ENCODE measurements at places on chromosomes 13 and 19.

GRCh38 chr13:64470751-64471150 is 2759.4 kb downstream of the PCDH9 start:
- no peak for DNase-seq

- DNase-seq, result no peak
Measured at GRCh38 chr19:54790711-54791110, 12.7 kb upstream of the KIR2DL4 start.

DNA sequence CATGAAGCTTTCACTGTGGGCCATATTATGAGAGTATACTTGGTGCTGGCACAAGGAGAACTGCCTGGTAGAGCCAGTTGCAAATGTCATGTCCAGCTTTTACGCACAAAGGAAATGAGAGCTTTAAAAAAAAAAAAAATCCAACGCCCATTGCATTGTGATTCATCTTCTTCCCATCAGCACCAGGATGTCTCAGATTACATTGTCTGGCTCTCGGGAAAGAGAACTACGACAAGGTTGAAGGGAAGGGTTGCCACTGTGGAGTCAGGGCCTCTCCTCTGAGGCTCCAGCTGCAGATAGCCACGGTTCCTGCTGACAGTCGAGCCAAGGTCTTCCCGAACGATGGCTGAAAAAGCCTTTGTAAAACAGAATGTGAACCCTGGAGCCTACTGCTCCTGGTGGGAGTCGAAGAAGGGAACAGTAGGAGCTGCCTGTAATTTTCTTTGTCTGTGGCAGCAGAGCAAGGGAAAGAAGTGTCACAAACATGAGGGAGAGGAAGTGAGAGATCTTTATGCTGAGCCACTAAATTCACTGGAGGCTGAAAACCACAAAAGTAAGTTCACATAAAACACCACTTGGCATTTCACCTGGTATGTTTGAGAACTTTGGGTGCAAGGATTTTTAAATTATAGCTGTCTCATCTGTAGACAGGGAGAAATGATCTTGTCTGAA is 704.7 kb downstream of the DIAPH3 start:
- DNase-seq, result no peak

GRCh38 chr13:79451500-79451962 is 29.4 kb upstream of the NDFIP2 start:
- DNase-seq, result peak; percentile 8

GRCh38 chr13:112451512-112452379 is 75.6 kb downstream of the SPACA7 start:
- no peak for DNase-seq

- no peak for DNase-seq
Measured at GRCh38 chr13:86878781-86879180, 792.4 kb upstream of the SLITRK5 start.

DNA sequence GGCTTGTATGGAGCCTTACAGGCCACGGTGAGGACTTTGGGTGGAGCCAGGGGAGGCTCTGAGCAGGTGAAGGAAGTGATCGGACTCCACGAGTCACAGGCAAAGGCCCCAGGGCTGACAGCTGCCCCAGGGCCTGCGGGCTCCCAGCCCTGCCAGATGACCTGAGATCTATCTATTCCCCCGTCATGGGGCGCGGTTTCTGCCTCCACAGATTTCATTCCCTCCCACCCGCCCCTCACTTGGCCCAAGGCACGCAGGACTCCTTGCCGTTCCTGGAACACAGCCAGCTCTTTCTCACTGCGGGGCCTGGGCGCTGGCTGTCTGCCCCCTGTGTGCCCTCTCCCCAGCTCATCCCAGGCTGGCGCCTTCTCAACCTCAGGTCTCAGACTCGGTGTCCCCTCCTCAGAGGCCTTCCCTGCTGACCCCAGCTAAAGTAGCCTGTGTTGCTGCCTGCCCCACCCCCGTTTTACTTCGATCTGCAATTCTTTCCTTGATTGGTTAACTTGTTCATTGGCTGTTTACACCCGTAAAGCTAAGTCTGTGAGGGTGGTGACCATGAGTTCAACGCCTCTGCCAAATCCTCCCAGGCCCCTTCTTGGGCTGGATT is 13.9 kb upstream of the PAK4 start:
- no peak for DNase-seq

DNA sequence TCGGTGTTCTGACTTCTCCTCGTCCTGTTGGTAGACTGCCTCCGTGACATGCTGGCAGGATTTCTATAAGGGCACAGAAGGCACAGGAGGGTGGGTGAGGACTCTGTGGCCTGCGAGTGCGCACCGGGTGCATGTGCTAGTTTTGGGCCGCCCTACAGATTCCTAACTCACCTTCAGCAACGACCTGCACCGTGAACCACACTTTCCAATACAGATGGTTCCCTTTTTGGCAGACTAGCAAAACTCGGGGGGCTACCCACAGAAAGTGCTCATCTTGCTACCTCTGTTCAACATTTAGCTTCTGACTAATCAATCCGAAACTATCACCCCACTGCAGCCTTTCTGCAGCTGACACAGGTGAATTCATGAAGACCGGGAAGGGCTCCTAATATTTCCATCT is 14.1 kb upstream of the AMER2 start:
- DNase-seq, result no peak

DNA sequence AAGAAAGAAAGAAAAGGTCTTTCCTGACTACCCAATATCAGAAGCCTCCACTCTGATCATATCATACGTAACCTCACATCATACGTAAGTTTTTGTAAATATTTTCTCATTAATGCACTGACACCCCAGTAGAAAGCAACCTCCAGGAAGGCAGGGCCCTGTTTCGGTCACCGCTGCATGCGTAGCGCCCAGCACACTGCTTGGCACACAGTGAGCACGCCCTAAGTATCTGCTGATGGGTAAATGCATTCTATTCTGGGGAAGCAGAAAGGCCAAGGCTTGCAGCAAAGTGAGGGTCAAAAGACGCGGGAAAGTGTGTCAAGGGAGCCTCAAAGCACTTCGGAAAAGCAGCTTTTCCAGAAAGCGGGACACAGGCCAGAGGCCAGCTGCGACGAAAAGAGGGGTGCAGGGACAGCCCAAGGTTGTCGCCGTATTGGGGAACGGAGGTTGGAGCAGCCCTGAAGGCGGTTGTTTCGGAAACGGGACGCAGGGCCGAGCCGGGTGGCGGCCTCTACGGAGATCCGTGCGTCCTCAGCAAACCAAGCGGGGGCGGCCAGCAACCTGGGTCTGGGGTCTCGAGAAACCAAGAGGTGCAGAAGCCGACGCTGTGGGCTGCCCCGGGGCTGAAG is 463 bp downstream of the SUGP1 start:
- no peak for DNase-seq

- no peak for DNase-seq
Measured at GRCh38 chr19:58204566-58204965, 21.7 kb downstream of the ZNF274 start.

DNA sequence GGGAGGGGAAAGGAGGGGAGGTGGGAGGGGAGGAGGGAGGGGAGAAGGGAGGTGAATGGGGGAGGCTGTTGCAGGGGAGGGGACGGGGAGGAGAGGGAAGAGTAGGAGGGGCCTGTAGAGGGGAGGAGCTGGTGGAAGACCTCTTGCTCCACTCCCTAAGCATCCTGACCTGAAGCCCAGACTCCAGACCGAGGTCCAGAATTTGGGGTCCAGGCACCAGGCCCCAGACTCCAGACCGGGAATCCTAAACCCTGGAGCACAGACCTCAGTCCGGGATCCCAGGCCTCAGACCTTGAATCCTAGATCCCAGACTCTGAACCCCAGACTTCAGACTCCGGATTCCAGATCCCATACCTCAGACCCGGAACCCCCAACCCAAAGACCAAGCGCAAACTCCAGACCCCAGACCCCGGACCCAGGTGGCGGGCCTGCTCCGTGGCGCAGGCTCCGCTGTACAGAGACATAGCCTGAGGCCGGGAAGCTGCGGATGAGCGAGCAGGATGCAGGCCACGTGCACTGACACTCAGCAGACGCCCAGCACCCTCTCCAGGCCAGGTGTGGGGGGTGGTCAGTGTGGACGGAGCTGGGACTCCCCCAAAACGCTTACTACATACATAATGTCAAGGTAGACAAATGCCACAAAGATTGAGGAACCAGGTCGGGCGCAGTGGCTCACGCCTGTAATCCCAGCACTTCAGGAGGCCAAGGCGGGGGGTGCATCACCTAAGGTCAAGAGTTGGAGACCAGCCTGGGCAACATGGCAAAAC is 710 bp upstream of the BTBD2 start:
- peak; percentile 67 for DNase-seq

- DNase-seq, result no peak
Measured at GRCh38 chr13:45827318-45827717, 24.2 kb downstream of the SIAH3 start.

- DNase-seq, result no peak
Measured at GRCh38 chr13:74771964-74772363, 637.8 kb upstream of the KLF12 start.

DNA sequence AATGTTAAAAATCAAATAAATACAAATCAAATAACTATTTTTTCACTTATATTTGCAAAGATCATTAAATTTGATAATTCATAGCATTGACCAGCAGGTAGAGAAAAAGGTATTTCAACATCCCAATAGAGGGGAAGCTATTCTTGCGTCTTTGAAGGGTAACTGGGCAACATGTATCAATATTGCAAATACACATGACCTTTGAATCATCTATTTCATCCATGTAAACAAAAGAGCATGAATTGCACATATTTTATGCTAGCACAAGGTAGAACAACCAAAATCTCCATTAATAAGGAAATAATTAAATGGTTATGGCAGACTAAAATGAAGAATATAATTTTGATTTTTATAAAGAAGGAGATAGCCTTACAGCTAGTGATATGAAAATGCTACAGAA is 372.8 kb downstream of the GPC5 start:
- no peak for DNase-seq

GRCh38 chr19:6092329-6093286 is 17.7 kb downstream of the RFX2 start:
- no peak for DNase-seq

GRCh38 chr13:107906131-107906530 is 309.2 kb downstream of the LIG4 start:
- no peak for DNase-seq

DNA sequence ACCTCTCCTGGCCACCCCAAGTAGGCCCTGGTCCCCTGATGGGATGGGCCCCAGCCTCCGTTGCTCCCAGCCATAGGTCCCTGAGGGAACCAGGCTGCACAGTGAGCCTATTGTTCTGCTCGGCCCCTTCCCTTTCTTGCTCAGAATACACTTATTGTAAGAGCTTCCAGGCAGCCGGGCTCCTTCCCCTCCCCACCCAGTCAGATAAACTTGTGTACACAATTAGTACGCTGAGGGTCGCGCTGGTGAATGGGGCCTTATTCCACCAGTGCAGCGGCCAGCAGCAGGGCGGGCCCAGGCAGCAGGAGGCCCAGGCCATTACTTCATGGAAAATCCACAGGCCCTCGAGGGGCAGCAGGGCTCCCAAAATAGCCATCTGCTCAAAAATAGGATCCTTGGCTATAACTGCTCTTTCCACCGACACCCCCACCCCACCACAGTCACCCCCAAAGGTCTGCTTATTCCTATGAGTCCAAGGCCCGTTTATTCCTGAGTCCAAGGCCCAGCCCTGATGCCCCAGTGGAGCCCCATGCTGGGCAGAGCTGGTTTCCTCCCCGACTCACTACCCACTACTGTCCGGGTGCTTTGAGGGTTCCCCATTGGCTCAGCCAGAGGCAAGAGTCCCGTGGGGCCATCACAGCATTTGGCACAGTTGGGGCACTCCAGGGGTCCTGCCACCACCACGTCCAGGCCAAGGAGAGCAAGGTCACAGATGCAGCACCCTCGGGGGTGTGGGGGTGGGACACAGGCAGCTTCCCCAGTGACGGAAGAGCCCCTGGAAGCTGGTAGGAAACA is 22.1 kb downstream of the CAPN12 start:
- no peak for DNase-seq

GRCh38 chr13:99366075-99366987 is 59.1 kb upstream of the GPR183 start:
- DNase-seq, result no peak

DNA sequence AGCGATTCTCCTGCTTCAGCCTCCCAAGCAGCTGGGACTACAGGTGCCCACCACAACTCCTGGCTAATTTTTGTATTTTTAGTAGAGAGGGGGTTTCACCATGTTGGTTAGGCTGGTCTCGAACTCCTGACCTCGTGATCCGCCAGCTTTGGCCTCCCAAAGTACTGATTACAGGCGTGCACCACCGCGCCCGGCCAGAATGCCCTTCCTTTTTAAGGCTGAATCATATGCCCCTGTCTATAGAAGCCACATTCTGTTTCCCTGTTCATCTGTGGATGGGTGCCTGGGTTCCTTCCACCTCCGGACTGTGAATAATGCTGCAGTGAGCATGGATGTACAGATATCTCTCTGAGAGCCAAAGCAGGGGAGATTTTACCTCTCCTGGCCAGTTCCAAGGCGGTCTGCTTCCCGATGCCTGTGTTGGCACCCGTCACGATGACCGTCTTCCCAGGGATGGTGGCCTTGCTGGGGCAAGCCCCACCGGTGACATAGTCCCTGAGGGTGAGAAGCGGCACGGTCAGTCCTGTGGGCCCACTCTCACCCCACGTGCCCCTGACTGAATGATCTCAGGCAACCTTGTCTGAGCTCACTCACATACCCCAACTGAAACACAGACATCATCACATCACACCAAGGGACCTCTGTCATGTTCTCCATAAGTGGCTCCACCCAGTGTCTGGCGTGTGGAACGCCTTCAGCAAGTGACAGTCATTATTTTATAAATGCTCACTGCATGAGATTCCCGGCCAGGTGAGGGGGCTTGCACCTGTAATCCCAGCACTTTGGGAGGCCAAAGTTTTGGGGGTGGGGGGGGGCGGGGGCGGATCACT is 4.0 kb downstream of the RDH13 start:
- no peak for DNase-seq

DNA sequence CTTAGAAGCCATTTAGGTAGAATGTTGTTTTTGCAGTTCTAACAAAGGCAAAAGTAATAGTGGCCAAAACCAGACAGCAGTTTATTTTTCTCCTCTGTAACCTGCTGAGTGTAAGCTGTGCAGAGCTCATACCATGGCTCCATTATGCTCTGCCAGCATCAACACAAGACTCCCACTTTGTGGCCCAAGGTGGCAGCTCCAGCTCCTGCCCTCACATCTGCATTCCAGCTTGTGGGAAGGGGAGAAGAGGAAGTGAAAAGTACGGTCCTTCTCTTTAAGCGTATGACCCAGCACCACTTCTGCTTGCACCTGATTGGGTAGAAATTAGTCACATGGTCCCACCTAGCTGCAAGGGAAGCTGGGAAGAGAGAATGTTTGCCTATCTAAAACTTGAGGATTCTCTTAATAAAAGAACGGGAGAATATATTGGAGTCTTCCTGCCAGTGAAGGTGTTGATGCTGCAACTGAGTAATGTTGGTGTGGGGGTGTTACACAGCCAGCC is 19.2 kb downstream of the ADGRE1 start:
- no peak for DNase-seq

DNA sequence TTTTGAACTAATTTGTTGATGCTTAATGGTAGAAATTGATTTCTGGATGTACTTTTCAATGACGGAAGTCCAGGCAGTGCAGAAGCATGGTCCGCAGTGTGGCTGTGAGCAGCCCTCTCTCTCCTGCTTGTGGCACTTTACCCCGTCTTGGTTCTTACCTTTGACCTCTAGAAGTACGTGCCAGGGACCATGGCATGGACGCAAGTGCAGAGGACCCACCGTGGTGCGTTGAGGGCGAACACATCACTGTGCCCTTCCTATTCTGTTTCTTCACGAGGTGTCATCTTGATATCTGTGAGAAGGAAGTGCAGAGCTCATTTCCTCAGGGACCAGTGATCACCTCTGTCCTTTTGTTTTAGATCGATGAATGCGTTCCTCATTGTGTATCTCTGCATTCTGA is 135.2 kb downstream of the ATP11A start:
- DNase-seq, result no peak

- DNase-seq, result no peak
Measured at GRCh38 chr19:39602224-39602623, at the start of gene LGALS13. Gene LGALS13 (plus strand): TSS chr19:39602524. CDS start chr19:39602569, 45 bp downstream.

- DNase-seq, result no peak
Measured at GRCh38 chr19:47628078-47628771, 19.3 kb downstream of the BICRA start.

GRCh38 chr13:96837809-96838208 is 156.5 kb downstream of the OXGR1 start:
- DNase-seq, result no peak
